ENCODE measurements at places on chromosomes 2 and 18. TPM values are rescaled to one million over a fixed set of nuclear protein-coding genes. Genes with fewer than 3 reads are reported as not detected.
A peak's percentile ranks its signal among the peaks of the same experiment; 100 is the strongest.

The PGAP1 gene
- total RNA-seq = 3.6 TPM

The NFATC1 gene
- 17.1 TPM for total RNA-seq

GRCh38 chr2:18169121-18169892, 290.8 kb downstream of the KCNS3 start:
- DNase-seq = no peak

GRCh38 chr2:232894746-232895145, 24.7 kb downstream of the SNORC start:
- DNase-seq = no peak

The IL1A gene
- not detected for total RNA-seq

The IFIH1 gene
- total RNA-seq = 5.3 TPM

GRCh38 chr2:176526995-176527901, 258.0 kb downstream of the MTX2 start:
- DNase-seq = no peak

The OR6B2 gene
- total RNA-seq = not detected

DNA sequence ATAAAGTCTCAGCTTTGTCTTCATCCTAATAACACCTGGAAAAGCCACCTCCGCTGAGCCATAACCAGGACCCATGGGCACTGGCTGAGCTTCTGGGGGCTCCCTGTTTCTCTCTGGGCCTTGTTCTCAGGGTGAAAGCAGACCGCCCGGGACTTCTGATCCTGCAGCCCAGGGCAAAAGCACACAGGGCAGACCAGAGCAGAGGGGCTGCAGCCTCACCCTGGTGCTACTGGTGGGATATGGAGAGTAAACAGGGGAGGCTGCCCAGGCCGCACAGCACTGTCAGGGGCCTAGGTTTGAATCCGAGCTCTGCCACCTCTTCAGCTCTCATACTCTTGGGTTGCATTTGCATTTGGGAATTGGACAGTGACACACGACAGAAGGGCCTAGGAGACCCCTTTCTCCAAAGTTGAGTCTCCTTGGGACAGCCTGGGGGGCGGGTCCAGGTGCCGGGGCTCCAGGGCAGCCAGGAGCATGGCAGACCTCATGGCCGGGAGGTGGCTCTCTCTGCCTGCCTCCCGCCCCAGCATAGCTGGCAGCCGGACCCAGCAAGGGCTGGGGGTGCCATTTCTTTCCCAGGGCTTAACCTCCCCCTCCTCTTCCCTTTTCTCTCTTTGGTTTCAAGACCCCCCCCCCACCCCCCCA, 164.9 kb downstream of the INHBB start:
- DNase-seq = no peak

GRCh38 chr2:195342061-195342460, 315.0 kb upstream of the SLC39A10 start:
- DNase-seq = no peak

The RNF152 gene
- 83.6 TPM for total RNA-seq

GRCh38 chr2:148560496-148560895, 84.1 kb upstream of the EPC2 start:
- DNase-seq = no peak

The RFTN2 gene
- 9.8 TPM for total RNA-seq

DNA sequence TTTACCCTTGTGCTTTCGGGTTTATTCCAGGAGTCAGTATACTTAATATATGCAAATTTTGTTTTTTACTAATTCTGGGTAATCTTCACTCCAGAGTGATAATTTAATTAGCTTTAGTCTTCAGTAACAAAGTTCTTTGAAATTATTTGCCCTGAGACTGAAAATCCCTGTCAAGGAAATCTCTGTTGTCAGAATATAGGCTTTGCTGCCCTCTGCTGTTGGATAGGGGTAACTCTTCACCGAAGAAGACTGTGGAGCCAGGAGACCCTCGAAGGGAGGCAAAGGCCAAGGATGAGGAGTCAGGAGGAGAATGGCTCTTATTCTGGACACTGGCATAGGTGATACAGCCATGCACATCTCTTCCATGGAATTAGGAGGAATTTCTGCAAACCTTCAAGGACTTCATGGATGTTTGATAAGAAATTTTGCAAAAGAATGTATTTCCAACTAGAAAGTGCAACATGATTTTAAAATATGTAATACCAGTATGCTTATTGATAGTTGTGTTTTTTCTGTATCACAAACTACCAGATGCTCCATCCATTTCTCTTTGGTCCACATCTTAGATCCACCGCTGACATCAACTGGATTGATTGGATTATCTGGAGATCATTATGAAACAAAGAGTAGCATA, 182.3 kb downstream of the RDH14 start:
- peak; percentile 52 for DNase-seq

GRCh38 chr2:160680294-160680693, 186.7 kb upstream of the RBMS1 start:
- no peak for DNase-seq

DNA sequence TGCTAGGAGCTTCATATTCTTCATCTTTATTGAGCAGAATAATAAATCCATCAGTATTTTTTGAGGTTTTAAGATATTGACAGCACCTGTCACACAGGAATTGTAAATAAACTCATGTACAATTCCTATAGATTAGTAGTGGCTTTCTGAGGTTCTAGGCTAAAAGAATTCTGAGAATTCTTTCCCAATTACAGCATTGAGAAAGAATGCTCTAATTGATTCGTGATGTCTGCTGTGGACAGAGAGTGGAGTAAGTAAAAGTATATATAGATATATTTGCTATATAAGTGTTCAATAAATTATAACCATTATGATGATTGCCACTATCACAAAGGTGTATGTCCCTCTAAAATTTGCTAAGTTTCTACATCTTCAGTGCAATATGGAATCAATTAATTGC, 186.5 kb upstream of the NRP2 start:
- DNase-seq = no peak

- peak; percentile 10 for DNase-seq
Observed at GRCh38 chr2:3282056-3282998, 95.3 kb downstream of the EIPR1 start.

GRCh38 chr2:118309257-118309945, 221.1 kb downstream of the INSIG2 start:
- DNase-seq = no peak

The TMEM247 gene
- not detected for total RNA-seq

- peak; percentile 94 for DNase-seq
Observed at GRCh38 chr2:127508631-127509034, 17.7 kb downstream of the IWS1 start.

The RGPD4 gene
- not detected for total RNA-seq

The LAMA3 gene
- total RNA-seq = 7.0 TPM

The FBLN7 gene
- total RNA-seq = 6.6 TPM

GRCh38 chr18:11489266-11489899, 120.0 kb upstream of the SLC35G4 start:
- no peak for DNase-seq

GRCh38 chr2:231068525-231069222, 12.0 kb downstream of the PSMD1 start:
- no peak for DNase-seq

DNA sequence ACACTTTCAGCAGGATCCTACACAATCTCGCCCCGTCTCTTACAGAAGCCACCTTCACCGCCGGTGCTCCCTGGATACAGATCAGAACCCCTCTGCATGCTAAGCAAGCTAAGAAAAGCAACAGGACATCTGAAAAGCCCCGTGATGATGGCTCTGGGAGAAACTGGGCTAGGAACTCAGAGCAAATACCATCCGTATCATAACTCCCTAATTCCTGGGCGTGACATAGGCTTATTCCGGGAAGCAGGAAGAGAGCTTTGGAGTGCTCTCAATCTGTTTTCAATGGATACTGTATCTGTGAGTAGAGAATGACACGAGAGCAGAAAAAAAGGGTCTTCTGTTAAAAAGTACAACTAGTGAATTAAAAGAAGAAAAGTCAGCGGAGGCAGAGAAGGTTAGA, 121.6 kb downstream of the SPP2 start:
- no peak for DNase-seq

Data from dermis microvascular lymphatic vessel endothelial cell (primary cell).